ENCODE measurements at places on chromosomes 3 and 15. TPM values are rescaled to one million over a fixed set of nuclear protein-coding genes. Genes with fewer than 3 reads are reported as not detected.

DNA sequence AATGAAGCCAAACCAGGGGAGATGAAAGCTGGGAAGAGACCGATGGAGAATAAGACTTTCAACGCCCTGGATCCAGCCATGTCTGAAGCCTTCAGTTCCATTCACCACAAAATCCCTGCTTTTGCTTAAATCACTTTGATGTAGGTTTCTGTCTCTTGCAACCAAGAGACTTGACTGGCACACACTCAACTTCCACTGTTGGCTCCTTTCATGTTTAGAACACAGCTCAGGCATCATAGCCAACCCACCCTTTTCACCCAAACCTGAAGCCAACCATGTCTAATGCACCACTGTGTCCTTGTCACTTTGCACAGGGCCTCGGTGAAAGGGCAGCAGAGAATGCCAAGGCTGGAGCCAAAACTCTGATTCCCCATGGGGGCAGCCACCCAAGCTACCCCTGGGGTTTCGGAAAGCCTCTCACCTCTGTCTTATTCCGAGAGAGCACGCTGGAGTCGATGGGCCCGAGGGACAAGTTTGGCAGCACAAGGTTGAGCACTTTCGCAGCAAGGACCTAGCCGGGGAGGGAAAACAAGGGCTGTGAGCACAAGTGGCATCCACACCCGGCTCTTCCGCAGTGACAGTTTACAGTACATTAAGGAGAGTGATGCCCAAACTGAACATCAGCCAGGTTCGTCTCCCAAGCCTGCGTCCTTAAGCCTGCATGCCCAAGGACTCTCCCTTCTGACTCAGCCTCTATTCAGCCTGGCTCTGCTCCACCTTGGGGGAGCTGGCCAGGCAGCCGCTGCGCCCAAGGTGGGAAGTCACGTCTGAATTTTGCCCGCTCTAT is 37.6 kb downstream of the ABTB1 start:
- no peaks in the 10 kb centered on the region for H3K36me3 ChIP-seq
- no peak overlapping the region for H3K4me3 ChIP-seq
- no peak for DNase-seq
- H3K27me3 ChIP-seq, result no peaks in the 10 kb centered on the region
- H3K27ac ChIP-seq, result no peak overlapping the region
- H3K4me1 ChIP-seq, result no peaks in the 10 kb centered on the region

NAALADL2 gene
- 36.7 TPM for total RNA-seq

GRCh38 chr15:68694111-68694510 is 115.3 kb downstream of the CORO2B start:
- no peak overlapping the region for H3K4me3 ChIP-seq
- H3K27ac ChIP-seq, result no peak overlapping the region
- H3K36me3 ChIP-seq, result no peaks in the 10 kb centered on the region
- peaks cover 62% of the 10 kb centered on the region for H3K27me3 ChIP-seq
- DNase-seq, result no peak
- no peaks in the 10 kb centered on the region for H3K4me1 ChIP-seq

DNA sequence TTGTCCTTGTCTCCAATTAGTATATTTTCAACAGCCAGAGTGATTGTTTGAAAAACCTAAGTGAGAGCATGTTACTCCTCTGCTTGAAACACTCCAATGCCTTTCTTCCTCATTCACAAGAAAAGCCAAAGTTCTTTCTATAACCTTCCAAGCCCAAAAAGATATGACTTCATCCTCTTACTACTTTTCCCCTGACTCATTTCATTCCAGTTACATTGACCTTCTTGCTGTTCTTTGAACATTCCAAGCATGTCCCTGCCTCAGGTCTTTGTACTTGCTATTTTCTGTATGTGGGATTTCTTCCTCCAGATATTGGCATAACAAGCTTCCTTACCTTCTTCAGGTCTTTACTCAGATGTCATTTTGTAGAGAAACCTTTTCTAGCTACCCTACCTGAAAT is 28.3 kb downstream of the EHHADH start:
- H3K4me3 ChIP-seq, result no peak overlapping the region
- no peak for DNase-seq
- H3K4me1 ChIP-seq, result peaks cover 6% of the 10 kb centered on the region
- no peak overlapping the region for H3K27ac ChIP-seq

DNA sequence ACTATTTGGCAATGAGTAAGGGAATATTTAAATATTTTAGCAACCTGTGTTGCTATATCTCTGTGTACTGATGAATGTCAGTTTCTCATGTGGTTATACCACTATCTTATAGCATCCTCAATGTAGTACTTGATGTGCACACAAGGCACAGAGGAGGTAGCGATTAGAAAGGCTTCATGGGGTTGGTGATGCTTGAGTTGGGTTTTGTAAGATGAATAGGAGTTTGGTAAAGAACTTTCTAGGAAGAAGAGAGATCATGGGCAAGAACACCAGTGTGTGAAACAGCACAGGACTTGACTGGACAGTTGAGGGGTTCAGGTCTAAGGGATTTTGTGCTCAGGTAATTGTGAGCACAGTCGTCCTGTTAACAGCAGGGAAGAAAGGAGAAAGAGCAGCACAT is 38.1 kb downstream of the LPP start:
- H3K27me3 ChIP-seq, result no peaks in the 10 kb centered on the region
- H3K27ac ChIP-seq, result no peak overlapping the region
- DNase-seq, result no peak
- peaks cover 5% of the 10 kb centered on the region for H3K36me3 ChIP-seq

SLC25A36 gene
- total RNA-seq, result 107 TPM

DNA sequence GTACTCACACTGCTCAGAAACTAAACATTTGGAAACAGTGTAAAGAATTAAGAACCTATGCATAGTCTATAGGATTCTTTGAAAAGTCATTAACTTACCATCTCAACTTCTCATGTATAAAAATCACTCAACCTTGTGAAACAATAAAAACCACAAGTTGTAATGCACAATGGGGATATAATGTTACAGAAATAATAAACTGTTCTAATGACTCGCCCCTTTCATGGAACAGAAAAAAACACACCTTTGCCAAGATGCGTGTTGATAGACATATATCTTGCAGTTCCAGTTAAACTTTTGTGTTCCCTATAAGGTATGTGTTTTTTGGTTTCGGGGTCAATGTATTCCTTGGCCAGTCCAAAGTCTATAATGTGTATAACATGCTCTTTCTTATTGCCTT is 50.8 kb upstream of the PPIB start:
- no peak overlapping the region for H3K4me3 ChIP-seq
- peaks cover 7% of the 10 kb centered on the region for H3K4me1 ChIP-seq
- DNase-seq, result no peak
- no peaks in the 10 kb centered on the region for H3K27me3 ChIP-seq
- H3K27ac ChIP-seq, result no peak overlapping the region

DNA sequence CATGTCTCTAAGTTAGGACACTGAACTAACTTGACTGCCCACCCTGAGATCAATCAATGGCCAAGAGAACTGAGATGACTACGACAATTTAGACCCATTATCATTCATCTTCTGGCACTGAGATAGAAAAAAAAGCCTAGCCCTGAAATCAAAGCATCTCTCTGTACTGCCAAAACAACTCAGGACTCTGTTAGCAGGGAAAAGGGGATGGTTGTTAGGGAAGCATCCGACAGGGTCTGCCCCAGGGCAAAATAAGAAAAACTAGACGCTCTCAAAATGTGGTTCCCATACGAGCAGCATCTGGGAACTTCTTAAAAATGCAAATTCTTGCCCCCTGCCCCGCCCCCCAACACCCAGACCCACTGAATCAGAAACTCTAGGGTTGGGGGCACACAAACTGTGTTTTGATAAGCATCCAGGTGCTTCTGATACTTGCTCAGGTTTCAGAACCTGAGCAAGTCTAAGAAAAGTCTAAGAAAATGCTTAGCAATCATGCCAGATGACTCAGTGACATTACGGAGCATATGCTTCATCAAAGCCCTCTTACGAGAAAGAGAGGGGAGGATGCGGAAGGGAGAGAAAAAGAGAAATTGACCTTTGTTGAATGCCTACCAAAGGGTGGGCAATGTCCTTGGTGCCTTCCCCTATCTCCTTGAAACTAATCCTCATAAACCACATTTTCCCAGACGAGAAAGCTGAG is 172.8 kb upstream of the HES1 start:
- no peaks in the 10 kb centered on the region for H3K36me3 ChIP-seq
- H3K4me1 ChIP-seq, result no peaks in the 10 kb centered on the region
- H3K27me3 ChIP-seq, result no peaks in the 10 kb centered on the region
- DNase-seq, result no peak

DNAH12 gene
- total RNA-seq, result 0.92 TPM

GRCh38 chr3:61926923-61927322 is 365.6 kb downstream of the PTPRG start:
- H3K4me1 ChIP-seq, result no peaks in the 10 kb centered on the region
- no peak overlapping the region for H3K4me3 ChIP-seq

DNA sequence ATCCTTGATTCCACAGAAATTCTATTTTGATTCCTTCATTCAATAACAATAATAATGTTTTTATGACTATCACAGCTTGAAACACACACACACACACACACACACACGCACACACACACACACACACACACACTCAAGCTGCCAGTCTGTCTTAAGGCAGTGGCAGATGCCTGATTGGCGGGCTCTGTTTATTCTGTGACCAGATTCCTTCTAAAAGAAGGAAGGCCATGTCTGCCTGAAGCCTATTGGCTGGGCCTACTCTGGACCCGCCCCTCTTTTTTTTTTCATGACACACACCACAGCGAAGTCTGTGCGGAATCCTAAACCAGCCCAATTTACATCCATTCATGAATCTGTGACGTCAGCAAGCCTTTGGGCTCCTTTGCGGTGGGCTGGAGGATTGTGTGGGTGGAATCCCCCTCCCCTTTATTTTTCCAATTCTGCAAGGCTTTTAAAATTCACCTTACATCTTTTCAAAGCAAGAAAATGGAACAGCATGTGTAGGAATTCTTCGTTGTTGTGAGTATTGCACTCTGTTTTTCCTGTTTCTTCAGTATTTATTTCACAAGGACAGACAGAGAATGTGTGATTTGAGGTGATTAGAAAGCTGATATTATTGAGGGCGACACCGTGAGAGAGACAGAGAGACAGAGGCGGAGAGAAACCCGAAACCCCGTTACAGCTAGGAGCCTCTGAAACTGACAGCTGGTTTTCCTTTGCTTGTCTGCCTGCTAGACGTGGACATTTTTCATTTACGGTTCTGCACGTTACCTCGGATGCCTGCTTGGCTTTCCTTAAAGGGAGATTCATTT is at the start of gene MAP3K13:
Gene MAP3K13 (plus strand): TSS at position 287 of the 812 bp plus-strand sequence. CDS start 65,446 bp downstream, outside the sequence.
- DNase-seq, result peak; percentile 33
- peaks cover 51% of the 10 kb centered on the region for H3K4me1 ChIP-seq
- H3K27me3 ChIP-seq, result no peaks in the 10 kb centered on the region
- peak within 1 kb of the TSS; percentile 55 for H3K27ac ChIP-seq
- peak within 1 kb of the TSS; percentile 42 for H3K4me3 ChIP-seq
- peaks cover 13% of the 10 kb centered on the region for H3K36me3 ChIP-seq

ABI3BP gene
- 5.2 TPM for total RNA-seq

FEZF2 gene
- total RNA-seq, result not detected

DNA sequence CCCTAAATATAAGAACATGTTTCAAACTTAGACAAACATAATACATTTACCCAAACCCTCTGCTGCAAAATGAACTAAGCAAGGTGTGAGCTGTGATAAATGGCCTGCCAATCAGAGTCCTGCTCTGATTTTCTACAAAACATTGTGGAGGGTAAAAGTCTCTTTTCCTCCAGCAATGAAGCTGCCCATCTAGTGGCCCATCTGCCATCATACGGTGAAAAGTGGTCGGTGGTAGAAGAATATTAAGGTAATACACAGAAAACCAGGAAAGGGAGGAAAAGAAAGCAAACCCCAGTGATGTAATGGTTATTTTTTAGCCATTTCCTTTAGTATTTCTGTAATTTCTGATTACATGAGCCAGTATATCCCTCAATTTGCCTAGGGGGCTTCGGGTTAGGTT is 838.1 kb downstream of the TBL1XR1 start:
- H3K4me3 ChIP-seq, result no peak overlapping the region
- H3K27me3 ChIP-seq, result no peaks in the 10 kb centered on the region
- no peak overlapping the region for H3K27ac ChIP-seq
- no peaks in the 10 kb centered on the region for H3K36me3 ChIP-seq
- DNase-seq, result no peak
- no peaks in the 10 kb centered on the region for H3K4me1 ChIP-seq

CNTN3 gene
- not detected for total RNA-seq

- H3K27ac ChIP-seq, result no peak overlapping the region
- H3K36me3 ChIP-seq, result no peaks in the 10 kb centered on the region
- no peak for DNase-seq
- no peak overlapping the region for H3K4me3 ChIP-seq
- no peaks in the 10 kb centered on the region for H3K4me1 ChIP-seq
Measured at GRCh38 chr3:148197061-148197460, 500.6 kb upstream of the AGTR1 start.

DNA sequence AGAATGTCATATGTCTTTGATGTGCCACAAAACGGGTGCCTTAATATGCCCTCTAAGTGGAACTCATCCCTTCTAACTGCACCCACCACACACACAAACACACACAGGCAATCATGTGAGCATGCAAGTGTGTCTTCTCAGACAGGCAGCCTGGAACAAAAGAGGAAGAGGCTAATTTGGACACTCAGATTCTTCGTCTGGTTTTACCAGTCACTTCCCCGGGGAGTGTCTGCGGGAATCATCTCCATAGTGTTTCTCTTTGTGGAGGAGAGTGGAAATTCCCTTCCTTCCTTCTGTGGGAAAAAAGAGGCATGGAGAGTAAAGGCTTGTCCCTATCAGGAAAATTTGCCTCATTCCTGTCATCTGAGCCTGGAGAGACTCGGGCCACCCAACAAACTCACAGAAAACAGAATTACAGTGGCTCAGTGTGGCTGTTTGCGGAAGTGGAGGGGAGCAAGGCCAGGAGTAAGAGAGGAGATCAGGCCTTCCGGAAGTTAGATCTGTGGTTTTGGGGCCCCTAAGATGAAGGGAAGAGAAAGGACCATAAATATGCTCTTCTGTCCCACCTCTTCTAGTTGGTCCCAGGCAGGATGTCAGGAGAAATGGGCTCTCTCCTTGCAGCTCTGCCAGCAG is 212.6 kb upstream of the SEMA6D start:
- no peak for DNase-seq
- no peaks in the 10 kb centered on the region for H3K4me1 ChIP-seq
- H3K36me3 ChIP-seq, result no peaks in the 10 kb centered on the region

GRCh38 chr3:14488286-14489041 is 51.7 kb downstream of the GRIP2 start:
- peaks cover 29% of the 10 kb centered on the region for H3K36me3 ChIP-seq
- no peak overlapping the region for H3K27ac ChIP-seq
- H3K4me3 ChIP-seq, result no peak overlapping the region
- DNase-seq, result no peak

- no peaks in the 10 kb centered on the region for H3K27me3 ChIP-seq
- no peaks in the 10 kb centered on the region for H3K36me3 ChIP-seq
- no peak for DNase-seq
- no peak overlapping the region for H3K27ac ChIP-seq
Measured at GRCh38 chr3:88189361-88189810, 39.6 kb downstream of the C3orf38 start.

DNA sequence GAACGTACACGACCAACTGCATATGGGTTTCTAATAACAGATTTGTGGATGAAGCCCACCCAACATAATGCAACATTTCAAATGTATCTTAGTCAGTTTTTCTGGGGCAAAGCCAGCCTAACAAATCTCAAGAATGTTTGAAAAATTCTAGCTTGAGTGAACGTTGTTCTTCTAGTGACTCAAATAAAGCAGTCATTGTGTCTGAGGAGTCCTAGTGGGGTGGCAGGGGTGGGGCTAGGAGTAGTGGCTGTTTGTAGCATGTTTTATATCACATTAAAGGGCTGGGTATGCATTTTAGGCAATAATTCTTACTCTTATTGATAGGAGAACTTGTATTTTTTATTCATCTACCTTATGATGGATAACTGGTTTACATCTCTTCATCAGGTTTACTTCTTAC is 6.0 kb downstream of the B3GNT5 start:
- no peak overlapping the region for H3K4me3 ChIP-seq
- DNase-seq, result peak; percentile 52
- no peaks in the 10 kb centered on the region for H3K27me3 ChIP-seq
- no peak overlapping the region for H3K27ac ChIP-seq
- peaks cover 59% of the 10 kb centered on the region for H3K4me1 ChIP-seq

Data from Calu3 (cell line).